ENCODE measurements at places on chromosomes 3 and 15.

DNA sequence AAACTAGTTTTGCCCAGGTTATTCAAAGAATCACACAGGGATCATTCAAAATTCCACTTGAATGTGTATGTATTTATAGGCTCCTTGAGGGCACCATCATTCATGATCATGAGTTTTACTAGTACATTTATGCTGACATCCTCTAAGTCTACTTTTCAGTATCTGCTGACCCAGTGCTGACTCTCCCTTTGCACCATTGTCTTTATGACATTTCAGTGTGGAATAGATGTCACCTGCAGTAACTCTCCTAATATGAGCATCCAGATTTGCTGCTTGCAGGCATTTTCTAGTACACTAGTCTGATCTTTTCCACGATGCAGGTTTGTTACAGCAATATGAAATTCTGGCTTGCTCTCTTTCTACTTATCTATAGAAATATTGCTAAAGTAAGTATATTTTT is 1603.5 kb downstream of the SI start:
- no peak for DNase-seq

GRCh38 chr3:71131375-71132314 is 451.9 kb downstream of the FOXP1 start:
- no peak for DNase-seq

- DNase-seq, result peak; percentile 43
These were observed 163.9 kb upstream of the SMAD3 start for GRCh38 chr15:66901336-66902100.

- DNase-seq, result no peak
These were observed 42.9 kb downstream of the LINGO1 start for GRCh38 chr15:77589839-77590238.

GRCh38 chr3:47950453-47951169 is 65.6 kb downstream of the MAP4 start:
- no peak for DNase-seq

DNA sequence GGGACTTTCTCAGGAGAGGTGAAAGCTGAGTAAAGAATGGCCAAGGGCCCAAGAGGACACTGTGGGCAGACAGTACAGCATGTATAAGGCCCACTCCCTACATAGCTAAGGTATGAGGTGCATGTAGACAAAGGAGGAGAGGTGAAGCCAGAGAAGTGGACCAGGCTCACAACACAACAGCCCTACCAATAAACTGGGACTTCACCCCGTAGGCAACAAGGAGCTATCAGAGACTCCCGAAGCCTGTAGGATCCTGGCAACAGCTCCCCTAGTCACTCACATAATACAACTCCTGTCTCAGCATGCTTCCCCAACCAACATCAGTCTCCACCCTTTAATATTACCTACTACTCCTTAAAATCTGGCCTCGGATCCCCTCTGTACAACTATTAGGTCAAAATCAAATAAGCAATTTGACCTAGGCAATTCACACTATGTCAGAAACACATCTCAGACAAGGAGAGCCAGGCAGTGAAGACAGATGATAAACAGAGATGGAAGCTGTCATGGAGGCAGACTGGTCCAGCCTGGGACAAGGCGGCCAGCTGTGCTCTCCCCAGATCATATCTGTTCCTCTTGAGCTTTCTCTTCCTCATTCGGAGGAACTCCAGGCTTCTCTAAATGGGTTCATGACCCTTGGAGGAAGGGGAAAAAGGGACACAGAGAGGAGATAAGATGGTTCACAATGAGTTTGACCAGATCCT is 1.4 kb downstream of the XXYLT1 start:
- no peak for DNase-seq

DNA sequence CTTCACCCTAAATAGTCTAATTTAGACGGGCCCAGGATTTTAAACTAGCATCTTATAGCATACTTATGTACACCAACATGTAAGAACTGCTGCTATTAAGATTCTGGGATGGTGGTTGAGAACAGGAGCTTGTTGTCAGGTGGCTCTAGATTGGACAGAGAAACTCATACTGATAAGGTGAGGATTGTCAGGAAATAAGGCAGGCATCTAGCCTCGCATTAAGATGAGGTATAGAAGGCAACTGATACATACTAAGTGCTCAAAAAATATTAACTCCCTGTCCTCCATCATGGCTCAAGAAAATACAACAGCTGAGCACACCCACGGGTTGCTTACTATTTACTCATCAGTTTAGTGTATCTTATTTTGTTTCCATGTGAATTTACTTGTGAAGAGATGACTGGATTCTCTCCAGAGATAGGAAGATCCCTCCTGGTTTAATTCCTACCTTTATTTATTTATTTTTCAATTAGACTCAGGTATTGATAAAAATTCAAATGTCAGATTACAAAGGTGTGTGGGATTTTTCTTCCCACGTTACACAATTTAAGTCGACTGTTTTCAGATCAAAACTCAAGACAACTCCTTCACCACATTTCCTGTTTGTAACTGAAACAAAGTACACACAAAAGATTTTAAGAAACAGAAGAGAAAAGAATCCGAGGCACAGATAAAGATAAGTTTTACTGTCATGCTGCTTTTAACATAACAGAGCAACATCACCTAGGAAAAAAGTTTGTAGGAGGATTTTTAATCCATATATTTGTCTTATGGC is at the start of gene TRAT1:
TRAT1 (plus strand) TSS at position 664 of the 775 bp plus-strand sequence. CDS start 142 bp downstream, outside the sequence.
- DNase-seq, result no peak

GRCh38 chr3:192422997-192423342 is 304.4 kb downstream of the FGF12 start:
- DNase-seq, result no peak

- DNase-seq, result no peak
These were observed 344.0 kb upstream of the RARB start for GRCh38 chr3:25084016-25084415.

DNA sequence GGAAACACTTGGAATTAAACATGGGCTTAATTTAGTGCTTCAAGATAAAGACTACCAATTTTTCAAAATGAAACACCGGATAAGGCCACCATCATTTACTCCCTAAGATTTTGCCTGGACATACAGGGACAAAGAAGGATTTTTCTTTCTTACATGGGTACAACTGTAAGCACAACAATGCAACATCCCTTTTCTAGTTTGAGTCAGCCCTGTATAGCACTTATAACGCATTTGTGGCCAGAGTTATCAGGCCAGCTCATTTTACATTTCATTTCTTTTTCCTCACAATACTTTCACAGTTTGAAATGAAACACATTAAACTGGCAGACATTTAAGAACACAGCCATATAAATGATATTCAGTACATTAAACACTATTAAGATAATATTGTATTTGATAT is 9.8 kb upstream of the SUCNR1 start:
- DNase-seq, result no peak

- DNase-seq, result peak; percentile 80
These were observed 8.2 kb downstream of the SLC6A6 start for GRCh38 chr3:14410503-14411165.

- DNase-seq, result peak; percentile 70
These were observed 10.1 kb upstream of the AVEN start for GRCh38 chr15:34049112-34049511.

- no peak for DNase-seq
These were observed 42.1 kb upstream of the BHLHE40 start for GRCh38 chr3:4936982-4937614.

DNA sequence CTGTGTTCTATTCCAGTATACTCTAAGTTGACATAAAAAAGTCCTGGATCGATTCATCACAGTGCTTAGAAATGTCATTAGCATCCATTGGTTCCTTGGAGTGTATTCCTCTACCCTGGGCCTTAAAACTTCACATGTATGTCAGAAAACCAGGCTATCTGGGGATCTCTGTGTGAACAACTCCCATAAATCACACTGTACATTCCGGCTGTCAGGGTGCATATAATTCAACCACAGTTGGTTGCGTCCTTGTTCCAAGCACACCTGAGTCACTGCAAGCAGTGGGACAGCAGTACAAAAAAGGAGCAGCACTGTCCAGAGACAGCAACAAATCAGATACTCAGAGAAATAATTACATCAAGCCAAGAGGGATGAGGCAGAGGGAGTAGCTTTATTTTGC is 52.4 kb downstream of the PDZRN3 start:
- DNase-seq, result no peak

GRCh38 chr3:79587150-79587549 is 180.6 kb downstream of the ROBO1 start:
- DNase-seq, result no peak

- DNase-seq, result no peak
These were observed 37.9 kb upstream of the HACD2 start for GRCh38 chr3:123622766-123623165.

DNA sequence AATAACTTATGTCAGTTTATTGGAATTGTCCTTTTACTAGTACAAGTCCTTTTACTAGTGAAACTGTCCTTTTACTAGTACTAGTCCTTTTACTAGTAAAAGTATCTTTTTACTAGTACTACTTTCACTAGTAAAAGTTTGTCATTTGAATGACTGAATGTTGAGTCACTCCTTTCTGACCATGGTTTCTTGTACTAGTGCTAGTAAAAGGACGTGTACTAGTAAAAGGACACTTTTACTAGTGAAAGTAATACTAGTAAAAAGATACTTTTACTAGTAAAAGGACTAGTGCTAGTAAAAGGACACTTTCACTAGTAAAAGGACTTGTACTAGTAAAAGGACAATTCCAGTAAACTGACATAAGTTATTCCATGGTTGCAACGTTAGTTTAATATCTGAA is 96.3 kb downstream of the ZMAT3 start:
- DNase-seq, result peak; percentile 8

DNA sequence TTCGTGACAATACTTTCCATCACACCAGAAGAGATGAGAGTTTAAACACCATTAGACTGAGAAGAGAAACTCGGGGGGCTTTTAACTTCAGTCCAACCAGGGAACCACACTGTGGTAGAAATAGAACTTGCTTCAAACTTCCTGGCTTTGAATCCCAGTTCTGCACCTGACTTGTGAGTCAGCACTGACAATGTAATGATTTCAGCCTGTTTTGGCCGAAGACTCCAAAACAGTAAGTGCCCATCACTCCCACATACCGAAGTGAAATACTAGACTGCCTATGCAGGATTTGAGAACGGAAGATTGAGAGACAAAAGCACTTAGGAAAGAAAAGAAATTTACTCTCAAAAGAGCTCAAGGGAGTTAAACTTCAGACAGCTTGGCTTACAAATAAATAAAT is 27.0 kb downstream of the C2CD4B start:
- DNase-seq, result peak; percentile 86

- no peak for DNase-seq
These were observed 732 bp upstream of the CRTC3 start for GRCh38 chr15:90529011-90529370.

GRCh38 chr3:64150623-64151207 is 74.6 kb downstream of the PRICKLE2 start:
- DNase-seq, result peak; percentile 87

GRCh38 chr15:63809452-63809851 is 24.3 kb downstream of the HERC1 start:
- DNase-seq, result no peak

DNA sequence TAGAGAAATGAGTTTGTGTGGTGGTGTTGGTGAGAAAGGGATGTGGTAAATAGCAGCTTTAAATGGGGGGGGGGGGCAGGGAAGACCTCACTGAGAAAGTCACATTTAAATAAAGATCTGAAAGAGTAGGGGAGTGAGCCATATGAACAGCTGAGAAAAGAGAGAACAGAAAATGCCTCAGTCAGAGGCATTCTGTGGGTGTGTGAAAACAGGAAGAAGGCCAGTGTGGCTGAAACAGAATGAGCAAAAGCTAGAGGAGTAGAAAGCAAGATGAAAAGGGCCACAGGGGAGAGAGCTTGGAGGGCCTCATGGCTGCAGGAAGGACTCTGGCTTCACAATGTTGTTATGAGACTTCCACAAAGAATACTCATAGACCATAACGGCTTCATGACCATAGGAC is 783.3 kb downstream of the ZPLD1 start:
- no peak for DNase-seq

GRCh38 chr3:134938029-134938525 is 143.0 kb downstream of the EPHB1 start:
- no peak for DNase-seq

DNA sequence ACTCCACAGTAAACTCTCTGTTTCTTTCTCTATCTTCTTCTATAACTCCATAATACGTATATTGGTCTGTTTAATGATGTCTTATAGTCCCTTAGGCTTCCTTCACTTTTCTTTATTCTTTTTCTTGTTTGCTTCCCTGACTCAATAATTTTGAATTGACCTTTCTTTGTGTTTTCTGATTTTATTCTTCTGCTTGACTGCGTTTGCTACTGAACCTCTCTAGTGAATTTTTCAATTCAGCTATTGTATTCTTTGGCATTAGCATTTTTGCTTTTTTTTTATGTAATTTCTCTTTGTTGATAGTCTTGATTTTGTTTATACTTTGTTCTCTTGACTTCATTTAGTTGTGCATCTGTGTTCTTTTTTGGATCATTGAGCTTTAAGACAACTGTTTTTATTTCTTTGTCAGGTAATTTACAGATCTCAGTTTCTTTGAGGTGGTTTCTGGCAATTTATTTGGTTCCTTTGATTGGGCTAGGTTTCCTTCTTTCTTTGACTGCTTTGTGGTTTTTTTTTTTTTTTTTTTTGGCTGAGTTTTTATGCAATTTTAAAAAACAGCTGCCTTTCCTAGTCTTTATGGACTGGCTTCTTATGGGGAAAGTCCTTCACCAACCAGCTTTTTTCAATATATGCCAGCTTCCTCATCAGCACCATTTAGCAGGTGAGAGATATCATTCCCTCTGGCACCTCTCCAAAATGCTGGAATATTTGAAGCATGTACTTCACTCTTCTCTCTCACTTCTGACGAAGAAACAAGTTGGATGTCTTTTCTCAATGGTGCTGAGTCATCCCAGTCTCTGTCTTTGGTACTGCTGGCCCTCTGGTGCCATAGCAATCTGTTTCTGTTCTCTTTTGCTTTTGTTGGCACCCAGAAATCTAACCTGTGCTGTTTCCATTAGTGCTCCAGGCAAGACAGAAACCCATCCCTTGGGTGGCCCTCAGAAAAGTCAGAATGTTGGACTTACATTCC is 17.6 kb downstream of the RSRC1 start:
- DNase-seq, result peak; percentile 79

DNA sequence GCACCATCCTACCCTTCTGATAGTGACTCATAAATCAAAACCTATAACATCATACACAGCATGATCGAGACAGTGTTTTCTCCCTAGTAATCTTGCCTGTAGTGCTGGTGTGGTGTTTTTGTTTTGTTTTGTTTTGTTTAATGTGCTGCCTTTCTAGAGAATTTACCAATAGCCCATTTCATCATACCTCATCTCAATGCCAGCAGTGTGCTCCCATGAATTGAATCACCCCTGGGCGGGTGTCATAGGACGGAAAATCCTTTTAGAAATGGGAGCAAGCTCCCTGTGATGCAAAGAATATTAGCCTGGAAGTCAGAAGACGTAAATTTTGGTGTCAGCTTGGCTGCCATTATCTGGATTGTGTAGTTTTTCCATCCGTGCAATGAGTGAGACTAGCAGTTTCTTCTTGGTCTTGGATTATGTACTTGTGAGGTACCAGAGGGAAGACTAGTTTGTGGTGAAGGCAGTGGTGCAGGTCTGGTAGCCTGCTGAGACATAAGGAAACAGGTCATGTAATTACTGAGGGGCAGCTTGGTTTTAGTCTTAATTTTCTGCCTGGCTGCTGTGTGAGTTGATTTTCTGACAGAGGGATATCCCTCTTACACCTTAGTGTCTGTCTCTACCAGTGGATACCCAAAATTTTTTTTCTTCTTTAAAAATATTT is 29.9 kb downstream of the IGSF10 start:
- peak; percentile 52 for DNase-seq
